ENCODE measurements at places on chromosomes 6 and 20.

GRCh38 chr20:1702328-1702727 lies 44.7 kb upstream of the SIRPG start:
- no peak for DNase-seq

GRCh38 chr6:71375676-71376075 lies 87.1 kb downstream of the OGFRL1 start:
- DNase-seq: no peak

DNA sequence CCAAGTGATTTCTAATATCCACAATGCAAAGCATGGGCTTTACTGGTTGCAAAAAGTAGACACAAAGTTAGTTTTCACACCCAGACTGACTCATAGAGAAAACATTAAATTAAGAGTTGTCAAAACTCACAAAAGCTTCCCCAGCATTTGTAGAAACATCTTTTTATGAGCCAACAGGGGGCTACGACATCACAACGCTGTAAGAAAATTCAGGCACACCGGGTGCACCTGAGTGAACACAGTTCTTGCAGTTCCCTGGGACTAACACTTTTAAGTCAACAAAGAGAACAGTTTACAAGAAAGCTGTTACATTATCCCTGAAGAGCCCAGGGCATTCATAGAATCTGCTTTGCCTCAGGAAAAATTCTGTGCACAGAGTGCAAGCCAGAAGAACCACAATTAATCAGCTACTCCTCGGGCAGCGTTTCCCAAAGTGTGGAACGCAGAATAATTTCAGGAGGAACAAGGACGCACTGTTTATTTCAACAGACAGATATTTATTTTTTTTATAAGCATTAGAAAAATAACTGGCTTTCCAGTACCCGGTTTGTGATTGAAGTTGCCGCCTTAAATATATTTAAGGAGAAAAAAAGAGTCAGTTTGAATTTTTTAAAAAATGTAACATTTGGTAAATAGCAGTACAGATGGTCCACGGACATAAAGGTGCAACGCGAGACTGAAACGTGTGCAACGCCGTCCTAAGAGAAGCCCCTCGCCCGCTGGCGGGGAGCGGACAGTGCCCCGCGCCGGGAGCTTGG lies 1.2 kb downstream of the NCOA5 start:
- no peak for DNase-seq

GRCh38 chr6:32290886-32291450 lies 67.1 kb upstream of the NOTCH4 start:
- DNase-seq: no peak

DNA sequence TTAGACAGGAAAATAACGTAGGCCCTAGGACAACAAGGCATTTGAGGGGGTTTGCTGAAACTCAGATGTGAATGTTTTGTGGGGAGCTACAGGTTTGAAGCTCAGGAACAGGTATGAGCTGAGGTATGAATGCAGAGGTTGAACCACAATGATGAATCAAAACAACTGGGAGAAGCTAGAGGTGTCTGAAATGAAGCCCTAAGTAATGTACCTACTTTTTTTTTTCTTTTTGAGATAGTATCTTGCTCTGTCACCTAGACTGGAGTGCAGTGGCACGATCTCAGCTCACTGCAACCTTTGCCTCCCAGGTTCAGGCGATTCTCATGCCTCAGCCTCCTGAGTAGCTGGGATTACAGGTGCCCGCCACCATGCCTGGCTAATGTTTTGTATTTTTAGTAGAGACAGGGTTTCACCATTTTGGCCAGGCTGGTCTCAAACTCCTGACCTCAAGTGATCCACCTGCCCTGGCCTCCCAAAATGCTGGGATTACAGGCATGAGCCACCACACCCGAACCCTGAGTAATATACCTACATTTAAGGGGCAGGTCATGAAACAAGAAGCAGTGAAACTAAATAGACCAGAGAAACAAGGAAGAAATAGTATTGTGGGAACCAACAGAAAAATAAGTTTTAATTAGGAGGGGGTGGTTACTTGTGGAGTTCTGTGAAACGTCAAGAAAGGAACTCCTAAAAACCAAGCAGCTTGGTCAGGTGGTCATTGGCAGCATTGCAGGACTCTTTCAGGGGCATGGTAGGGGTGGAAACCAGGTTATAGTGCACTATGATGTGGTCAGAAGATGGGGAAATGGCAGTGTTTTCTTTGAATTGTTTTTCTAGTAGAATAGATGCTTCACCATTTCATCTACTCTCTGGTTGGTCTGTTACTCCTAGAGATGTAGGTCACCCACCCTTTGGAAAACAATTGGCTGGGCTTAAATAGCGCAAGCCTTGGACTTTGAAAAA lies 138.1 kb downstream of the CD164 start:
- no peak for DNase-seq

DNA sequence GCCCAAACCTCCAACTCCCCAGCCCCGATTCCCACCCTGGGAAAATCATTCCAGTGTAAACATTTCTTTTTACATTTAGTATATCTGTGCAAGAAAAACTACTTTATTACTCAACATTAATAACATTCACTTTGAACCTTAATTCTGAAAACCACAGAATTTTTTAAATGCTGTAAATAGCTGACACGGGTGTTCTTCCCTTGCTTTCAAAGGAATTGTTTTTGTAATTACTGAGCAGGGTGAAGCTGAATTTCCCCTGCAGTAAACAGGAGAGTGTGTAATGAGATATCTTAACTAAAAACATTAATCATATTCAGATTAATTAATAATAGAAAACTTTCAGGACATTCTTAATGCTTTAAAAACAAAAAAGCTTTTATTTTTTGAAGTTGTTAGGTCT lies 99.3 kb upstream of the CITED2 start:
- no peak for DNase-seq

DNA sequence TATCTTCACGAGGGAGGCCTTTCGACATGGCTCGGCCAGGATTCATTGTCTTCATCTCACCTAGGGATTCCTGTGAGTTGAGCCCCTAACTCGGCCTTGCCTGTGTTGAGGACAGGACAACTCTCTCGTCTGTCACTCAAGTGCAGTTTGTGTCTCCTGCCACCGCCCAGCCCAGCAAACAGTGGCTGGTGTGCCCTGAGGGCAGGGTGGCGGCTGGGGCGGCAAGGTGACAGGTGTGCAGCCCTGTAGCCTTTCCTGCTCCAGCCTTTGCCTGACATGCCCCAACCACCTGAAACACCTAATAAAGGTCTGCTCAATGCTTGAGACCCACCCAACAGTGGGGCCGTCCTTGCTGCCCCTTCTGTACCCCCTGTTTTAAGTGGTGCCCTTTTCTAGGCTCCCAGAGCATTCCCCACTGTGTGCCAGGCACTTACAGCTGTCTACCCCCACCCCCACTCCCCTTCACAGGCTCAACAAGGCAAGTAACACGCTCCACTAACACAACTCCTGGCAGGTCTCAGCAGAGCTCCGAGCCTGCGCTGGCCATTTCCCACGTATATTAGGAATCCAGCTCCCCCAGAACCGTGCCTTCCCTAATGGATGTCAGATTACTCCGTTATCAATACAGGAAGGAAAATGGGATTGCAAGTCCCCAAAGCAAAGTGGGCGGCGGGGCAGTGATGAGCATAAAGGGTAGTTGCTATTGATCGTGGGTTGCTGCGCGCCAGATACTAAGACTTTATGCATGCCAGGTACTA lies 17.7 kb downstream of the GFRA4 start:
- no peak for DNase-seq

- DNase-seq: peak; percentile 83
Measured at GRCh38 chr6:12060780-12061609, 48.9 kb downstream of the HIVEP1 start.

- no peak for DNase-seq
Measured at GRCh38 chr6:146041282-146041681, 12.4 kb downstream of the GRM1 start.

- DNase-seq: no peak
Measured at GRCh38 chr6:63716169-63716568, 80.6 kb downstream of the PHF3 start.

- DNase-seq: no peak
Measured at GRCh38 chr6:166005944-166006899, 161.4 kb downstream of the TBXT start.

DNA sequence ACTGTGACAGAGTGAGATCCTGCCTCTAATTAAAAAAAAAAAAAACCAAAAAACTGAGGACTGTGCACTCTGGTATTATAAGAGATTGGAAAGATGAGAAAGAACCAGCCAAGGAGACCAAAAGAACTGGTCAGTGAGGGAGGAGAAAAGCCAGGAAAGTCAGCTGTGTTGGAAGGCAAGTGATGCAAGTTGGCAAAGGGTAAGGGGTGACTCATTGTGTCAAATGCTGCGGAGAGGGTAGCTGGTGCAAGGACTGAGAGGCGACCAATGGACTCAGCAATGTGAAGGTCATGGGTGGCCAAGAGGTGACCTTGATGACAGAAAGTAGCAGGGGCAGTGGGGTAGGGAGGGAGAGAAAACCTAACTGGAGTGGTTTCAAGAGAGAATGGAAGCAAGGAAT lies 27.4 kb upstream of the LRRN4 start:
- DNase-seq: no peak

GRCh38 chr6:131657630-131658111 lies 20.6 kb downstream of the ENPP3 start:
- DNase-seq: no peak

DNA sequence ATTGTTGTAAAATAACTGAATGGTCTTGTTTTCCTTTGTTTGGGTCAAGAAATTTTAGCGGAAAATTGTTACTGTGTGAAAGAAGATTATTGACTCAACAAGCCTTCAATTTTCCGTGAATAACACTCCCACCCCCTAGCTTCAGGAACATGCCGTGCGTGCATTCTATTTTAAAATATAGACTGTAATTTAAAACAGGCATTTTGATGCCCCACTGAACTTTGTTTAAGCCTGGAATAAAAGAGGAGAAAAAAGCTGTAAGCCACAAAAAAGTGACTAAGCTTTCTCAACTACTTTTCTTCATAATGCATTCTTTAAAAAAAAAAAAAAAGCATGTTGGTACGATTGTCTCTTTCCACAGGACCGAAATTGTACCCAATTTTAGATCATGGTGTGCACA lies 166.0 kb downstream of the ARID1B start:
- no peak for DNase-seq

GRCh38 chr20:64083804-64084684 lies at the start of gene LKAAEAR1:
Gene LKAAEAR1, minus strand, starts transcription at chr20:64084398. Its CDS starts 179 bp downstream, at chr20:64084219.
- no peak for DNase-seq

- no peak for DNase-seq
Measured at GRCh38 chr6:90468080-90468479, 118.8 kb downstream of the MAP3K7 start.

- DNase-seq: no peak
Measured at GRCh38 chr6:35445691-35446090, 6.4 kb upstream of the FANCE start.

- DNase-seq: no peak
Measured at GRCh38 chr20:62944746-62945145, 6.8 kb downstream of the GID8 start.

DNA sequence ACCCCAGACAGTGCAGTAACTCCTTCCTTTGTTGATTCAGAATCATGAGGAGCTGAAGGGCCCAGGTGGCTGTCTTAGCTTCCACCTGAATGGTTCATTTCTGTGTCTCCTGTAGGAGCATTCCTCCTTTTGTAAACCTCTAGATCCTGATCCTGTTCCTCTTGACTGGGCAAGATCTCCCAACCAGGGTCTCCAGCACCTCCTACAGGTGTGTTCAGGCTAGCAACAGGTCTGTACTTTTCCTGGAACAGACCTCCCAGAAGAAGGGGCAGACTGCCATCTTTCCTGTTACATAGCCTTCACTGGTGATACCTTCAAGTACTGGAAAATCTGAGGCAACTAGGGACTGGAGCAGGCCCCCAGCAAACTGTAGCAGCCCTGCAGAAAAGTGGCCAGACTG lies 35.2 kb downstream of the HLA-B start:
- no peak for DNase-seq

GRCh38 chr20:37329481-37330165 lies 16.3 kb upstream of the SRC start:
- DNase-seq: no peak

- DNase-seq: no peak
Measured at GRCh38 chr20:50874111-50874757, 57.0 kb downstream of the ADNP start.
